ENCODE measurements at places on chromosomes 13 and 19.

GRCh38 chr19:3873151-3873550 lies 4.3 kb upstream of the ZFR2 start:
- DNase-seq, result no peak
- H3K4me1 ChIP-seq, result no peaks in the 10 kb centered on the region
- H3K36me3 ChIP-seq, result peaks cover 5% of the 10 kb centered on the region
- H3K4me3 ChIP-seq, result no peak overlapping the region
- H3K27me3 ChIP-seq, result peaks cover 20% of the 10 kb centered on the region

- peaks cover 19% of the 10 kb centered on the region for H3K27me3 ChIP-seq
- DNase-seq, result no peak
- peak overlapping the region; percentile 77 for H3K27ac ChIP-seq
- H3K4me1 ChIP-seq, result peaks cover 21% of the 10 kb centered on the region
Observed at GRCh38 chr19:35436477-35437405, 11.3 kb upstream of the FFAR2 start.

- H3K36me3 ChIP-seq, result peaks cover 15% of the 10 kb centered on the region
- no peak overlapping the region for H3K4me3 ChIP-seq
- peaks cover 8% of the 10 kb centered on the region for H3K4me1 ChIP-seq
- H3K27me3 ChIP-seq, result no peaks in the 10 kb centered on the region
Observed at GRCh38 chr19:36049080-36049698, 4.9 kb downstream of the THAP8 start.

- H3K36me3 ChIP-seq, result peaks cover 7% of the 10 kb centered on the region
- DNase-seq, result peak; percentile 67
- peak overlapping the region; percentile 95 for H3K4me3 ChIP-seq
- H3K4me1 ChIP-seq, result peaks cover 27% of the 10 kb centered on the region
Observed at GRCh38 chr19:45179072-45179891, 698 bp downstream of the BLOC1S3 start.

- DNase-seq, result no peak
- H3K4me3 ChIP-seq, result no peak overlapping the region
- no peaks in the 10 kb centered on the region for H3K4me1 ChIP-seq
- peaks cover 37% of the 10 kb centered on the region for H3K36me3 ChIP-seq
- H3K27ac ChIP-seq, result no peak overlapping the region
Observed at GRCh38 chr13:21557995-21558394, 46.0 kb downstream of the MICU2 start.

- no peaks in the 10 kb centered on the region for H3K36me3 ChIP-seq
- H3K27ac ChIP-seq, result no peak overlapping the region
- H3K4me3 ChIP-seq, result no peak overlapping the region
- no peaks in the 10 kb centered on the region for H3K4me1 ChIP-seq
- no peaks in the 10 kb centered on the region for H3K27me3 ChIP-seq
Observed at GRCh38 chr13:51771418-51772104, 32.4 kb downstream of the DHRS12 start.

GRCh38 chr13:20728579-20729311 lies 25.2 kb downstream of the IL17D start:
- no peak for DNase-seq
- H3K4me3 ChIP-seq, result no peak overlapping the region
- H3K36me3 ChIP-seq, result no peaks in the 10 kb centered on the region
- no peaks in the 10 kb centered on the region for H3K27me3 ChIP-seq
- H3K27ac ChIP-seq, result no peak overlapping the region
- no peaks in the 10 kb centered on the region for H3K4me1 ChIP-seq

DNA sequence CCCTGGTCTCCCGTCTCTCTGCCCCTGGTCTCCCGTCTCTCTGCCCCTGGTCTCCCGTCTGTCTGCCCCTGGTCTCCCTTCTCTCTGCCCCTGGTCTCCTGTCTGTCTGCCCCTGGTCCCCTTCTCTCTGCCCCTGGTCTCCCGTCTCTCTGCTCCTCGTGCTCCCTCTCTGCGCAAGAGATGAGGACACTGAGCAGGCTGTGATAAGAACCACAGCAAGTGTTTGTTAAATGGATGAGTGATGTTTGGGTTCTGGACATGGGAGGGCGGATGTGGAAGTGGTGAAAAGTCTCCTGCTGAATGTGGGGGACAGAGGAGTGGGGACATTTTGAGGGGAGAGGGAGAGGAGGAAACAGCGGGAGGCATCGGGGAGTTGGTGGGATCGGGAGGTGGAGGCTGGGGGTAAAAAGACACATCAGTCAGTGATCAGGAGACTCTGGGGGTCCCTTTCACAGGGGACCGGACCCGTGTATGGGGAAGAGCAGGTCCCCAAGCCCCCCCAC lies 8.0 kb downstream of the NPAS1 start:
- H3K27ac ChIP-seq, result no peak overlapping the region
- peaks cover 76% of the 10 kb centered on the region for H3K27me3 ChIP-seq
- no peak overlapping the region for H3K4me3 ChIP-seq
- peaks cover 7% of the 10 kb centered on the region for H3K4me1 ChIP-seq
- DNase-seq, result no peak

- H3K4me1 ChIP-seq, result peaks cover 1% of the 10 kb centered on the region
- H3K4me3 ChIP-seq, result no peak overlapping the region
- no peak overlapping the region for H3K27ac ChIP-seq
- no peaks in the 10 kb centered on the region for H3K27me3 ChIP-seq
Observed at GRCh38 chr13:47175172-47175866, 278.5 kb upstream of the HTR2A start.

GRCh38 chr13:46352805-46353204 lies 34.2 kb downstream of the RUBCNL start:
- H3K27ac ChIP-seq, result no peak overlapping the region
- H3K4me1 ChIP-seq, result peaks cover 7% of the 10 kb centered on the region
- H3K36me3 ChIP-seq, result peaks cover 5% of the 10 kb centered on the region
- H3K27me3 ChIP-seq, result no peaks in the 10 kb centered on the region
- DNase-seq, result no peak
- no peak overlapping the region for H3K4me3 ChIP-seq

DNA sequence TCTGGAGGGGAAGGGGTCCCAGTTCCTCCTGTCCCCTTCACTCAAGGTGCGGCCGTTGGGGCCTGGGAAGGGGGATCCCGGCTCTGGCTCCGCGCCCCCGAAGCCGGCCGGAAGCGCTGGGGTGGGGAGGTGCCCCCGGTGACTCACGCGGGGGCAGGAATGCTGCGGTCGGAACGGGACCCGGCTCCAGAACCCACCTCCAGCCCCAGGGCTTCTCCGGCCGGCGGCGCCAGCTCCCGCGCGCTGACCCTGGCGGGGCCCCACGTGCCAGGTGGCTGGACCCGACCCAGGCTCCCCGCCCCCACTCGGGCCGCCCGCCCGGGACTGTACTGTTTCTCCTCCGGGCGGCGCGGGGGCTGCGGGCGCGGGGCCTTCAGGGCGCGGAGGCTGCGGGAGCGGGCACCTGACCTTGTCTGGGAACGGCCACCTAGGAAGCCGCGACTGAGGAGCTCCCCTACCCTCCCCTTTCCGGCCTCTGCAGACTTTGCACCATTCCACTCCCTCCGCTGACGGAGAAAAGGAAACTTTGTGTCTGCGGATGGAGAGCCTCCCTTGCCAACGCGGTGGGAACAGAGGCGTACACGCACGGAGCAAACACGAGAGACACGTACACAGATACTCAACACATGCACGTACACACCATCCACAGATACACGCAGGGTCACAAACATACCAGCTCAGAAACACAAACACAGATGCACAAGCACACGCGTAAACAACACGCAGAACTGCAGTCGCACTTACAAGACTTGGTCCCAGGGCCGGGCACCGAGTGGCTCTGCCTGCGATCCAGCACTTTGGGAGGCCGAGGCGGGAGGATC lies 7.2 kb downstream of the AXL start:
- no peaks in the 10 kb centered on the region for H3K36me3 ChIP-seq
- peaks cover 17% of the 10 kb centered on the region for H3K4me1 ChIP-seq
- DNase-seq, result peak; percentile 60
- H3K4me3 ChIP-seq, result peak overlapping the region; percentile 90
- peak overlapping the region; percentile 84 for H3K27ac ChIP-seq

GRCh38 chr13:96032717-96033116 lies 20.5 kb downstream of the UGGT2 start:
- H3K27ac ChIP-seq, result no peak overlapping the region
- no peaks in the 10 kb centered on the region for H3K4me1 ChIP-seq
- no peak for DNase-seq
- no peaks in the 10 kb centered on the region for H3K36me3 ChIP-seq
- H3K4me3 ChIP-seq, result no peak overlapping the region

DNA sequence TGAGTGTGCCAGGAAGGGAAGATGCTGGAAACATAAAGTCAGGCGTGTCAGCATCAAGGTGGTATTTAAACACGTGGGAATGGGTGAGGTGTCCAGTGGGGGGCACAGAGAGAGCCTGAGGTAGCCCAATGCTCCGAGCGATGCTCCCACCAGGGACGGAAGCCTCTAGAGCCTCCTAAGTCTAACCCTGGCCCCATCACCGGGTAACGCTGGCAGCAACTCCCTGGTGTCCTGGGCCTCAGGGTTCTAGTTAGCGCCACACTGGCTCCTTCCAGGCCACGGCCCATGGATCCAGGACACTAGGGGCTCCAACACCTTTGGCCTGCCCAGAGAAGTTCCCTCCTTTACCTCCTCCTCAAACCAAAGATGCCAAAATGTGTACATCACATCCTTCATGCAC lies 65.4 kb downstream of the EPS15L1 start:
- H3K27me3 ChIP-seq, result no peaks in the 10 kb centered on the region
- no peak overlapping the region for H3K27ac ChIP-seq
- no peak for DNase-seq
- no peak overlapping the region for H3K4me3 ChIP-seq

GRCh38 chr19:31501427-31502195 lies 152.4 kb upstream of the TSHZ3 start:
- no peak overlapping the region for H3K27ac ChIP-seq
- H3K4me3 ChIP-seq, result no peak overlapping the region
- no peak for DNase-seq
- H3K36me3 ChIP-seq, result no peaks in the 10 kb centered on the region
- peaks cover 2% of the 10 kb centered on the region for H3K27me3 ChIP-seq

- no peak overlapping the region for H3K27ac ChIP-seq
- no peaks in the 10 kb centered on the region for H3K36me3 ChIP-seq
- peaks cover 1% of the 10 kb centered on the region for H3K4me1 ChIP-seq
- no peak overlapping the region for H3K4me3 ChIP-seq
- no peaks in the 10 kb centered on the region for H3K27me3 ChIP-seq
Observed at GRCh38 chr13:38382946-38383345, 33.3 kb downstream of the UFM1 start.

- H3K36me3 ChIP-seq, result no peaks in the 10 kb centered on the region
- H3K27me3 ChIP-seq, result peaks cover 38% of the 10 kb centered on the region
- DNase-seq, result no peak
- H3K27ac ChIP-seq, result no peak overlapping the region
- no peaks in the 10 kb centered on the region for H3K4me1 ChIP-seq
Observed at GRCh38 chr13:91406619-91407018, 8.2 kb downstream of the GPC5 start.

DNA sequence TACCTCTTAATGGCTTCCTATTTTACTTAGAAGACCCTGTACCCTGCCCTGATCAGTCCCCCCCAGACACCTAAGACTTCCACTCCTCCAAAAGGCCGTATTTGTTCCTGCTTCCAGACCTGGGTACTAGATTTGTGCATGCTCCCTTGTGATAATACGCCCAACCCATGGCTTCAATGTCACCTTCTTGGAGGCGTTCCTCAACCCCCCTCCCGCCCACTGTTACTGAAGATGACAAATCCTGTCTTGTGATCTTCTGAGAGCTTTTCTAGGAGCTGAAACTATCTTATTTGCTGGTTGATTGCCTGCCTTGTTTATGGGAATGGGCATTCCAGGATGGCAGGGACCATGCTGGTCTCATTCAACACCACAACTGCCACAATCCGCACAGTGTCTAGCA lies 9.4 kb downstream of the SLC25A23 start:
- no peak overlapping the region for H3K27ac ChIP-seq
- no peak overlapping the region for H3K4me3 ChIP-seq
- no peaks in the 10 kb centered on the region for H3K27me3 ChIP-seq
- peaks cover 2% of the 10 kb centered on the region for H3K4me1 ChIP-seq

GRCh38 chr19:28971049-28971448 lies 241.9 kb downstream of the UQCRFS1 start:
- peaks cover 3% of the 10 kb centered on the region for H3K27me3 ChIP-seq
- no peaks in the 10 kb centered on the region for H3K4me1 ChIP-seq
- no peak for DNase-seq
- no peak overlapping the region for H3K27ac ChIP-seq

- H3K4me3 ChIP-seq, result no peak overlapping the region
- H3K4me1 ChIP-seq, result no peaks in the 10 kb centered on the region
- H3K36me3 ChIP-seq, result no peaks in the 10 kb centered on the region
- DNase-seq, result no peak
- no peak overlapping the region for H3K27ac ChIP-seq
Observed at GRCh38 chr13:96700657-96701056, 293.6 kb downstream of the OXGR1 start.

GRCh38 chr19:55344444-55344843 lies 4.8 kb downstream of the KMT5C start:
- no peak overlapping the region for H3K27ac ChIP-seq
- H3K27me3 ChIP-seq, result no peaks in the 10 kb centered on the region
- H3K36me3 ChIP-seq, result peaks cover 11% of the 10 kb centered on the region
- DNase-seq, result no peak
- peaks cover 7% of the 10 kb centered on the region for H3K4me1 ChIP-seq
- H3K4me3 ChIP-seq, result no peak overlapping the region

GRCh38 chr19:55472463-55472862 lies 4.0 kb upstream of the ZNF628 start:
- no peaks in the 10 kb centered on the region for H3K27me3 ChIP-seq
- no peak overlapping the region for H3K4me3 ChIP-seq
- peaks cover 5% of the 10 kb centered on the region for H3K4me1 ChIP-seq
- no peaks in the 10 kb centered on the region for H3K36me3 ChIP-seq
- H3K27ac ChIP-seq, result no peak overlapping the region
- no peak for DNase-seq

GRCh38 chr13:20441879-20442278 lies 83.8 kb downstream of the CRYL1 start:
- no peaks in the 10 kb centered on the region for H3K4me1 ChIP-seq
- H3K27me3 ChIP-seq, result no peaks in the 10 kb centered on the region
- no peak overlapping the region for H3K27ac ChIP-seq

DNA sequence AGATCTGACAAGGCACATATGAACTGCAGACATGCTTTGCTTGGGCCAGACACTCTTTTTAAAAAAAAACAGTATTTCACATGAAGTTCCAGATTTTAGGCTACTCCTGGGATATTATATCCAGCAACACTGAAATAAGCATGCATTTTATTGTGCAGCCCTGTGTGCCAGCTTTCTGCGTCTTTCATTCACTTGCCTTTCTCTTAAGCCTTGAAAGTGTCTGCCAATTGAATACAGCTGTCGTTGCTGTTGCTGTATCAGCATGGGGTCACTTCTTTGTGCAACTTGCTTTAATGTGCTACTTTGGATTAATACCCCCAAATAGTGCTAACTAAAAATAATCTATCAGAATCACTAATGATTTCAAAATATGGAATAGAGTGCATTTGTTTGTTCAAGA lies 657.8 kb downstream of the SLITRK6 start:
- no peak overlapping the region for H3K27ac ChIP-seq
- H3K4me1 ChIP-seq, result no peaks in the 10 kb centered on the region
- no peaks in the 10 kb centered on the region for H3K36me3 ChIP-seq
- no peak overlapping the region for H3K4me3 ChIP-seq
- no peaks in the 10 kb centered on the region for H3K27me3 ChIP-seq

DNA sequence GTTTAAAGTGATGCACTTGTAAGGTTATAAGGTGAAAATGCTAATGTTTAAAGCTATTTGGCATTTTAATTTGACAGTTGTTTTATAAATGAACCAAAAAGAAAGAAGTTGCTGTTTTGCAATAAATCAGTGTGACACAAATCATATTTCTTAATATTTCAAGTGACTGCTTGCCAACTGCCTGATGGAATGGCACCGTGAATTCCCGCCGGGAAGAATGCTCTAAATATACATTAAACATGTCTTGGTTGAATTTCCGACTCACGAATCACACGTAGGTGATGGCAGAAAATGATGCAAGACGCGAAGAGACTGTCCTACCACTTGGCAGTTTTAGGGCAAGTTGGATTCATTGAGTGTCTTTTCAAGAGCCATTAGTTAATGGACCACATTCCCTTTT lies 3.1 kb upstream of the GJB2 start:
- peaks cover 18% of the 10 kb centered on the region for H3K4me1 ChIP-seq
- peaks cover 3% of the 10 kb centered on the region for H3K36me3 ChIP-seq
- H3K27ac ChIP-seq, result no peak overlapping the region

- H3K4me1 ChIP-seq, result no peaks in the 10 kb centered on the region
- no peaks in the 10 kb centered on the region for H3K36me3 ChIP-seq
- H3K27ac ChIP-seq, result no peak overlapping the region
Observed at GRCh38 chr13:95564091-95564490, 11.6 kb downstream of the CLDN10 start.

Measured in activated naive CD8-positive, alpha-beta T cell treated with anti-CD3 and anti-CD28 coated beads, Interleukin-2, amount 10 ng/mL, durations not matched to agents 7 days and 5 days (primary cell).